Lower lobe of right lung (tissue), 2 donors: ENCODE measurements at places on chromosomes 13 and 19. TPM values are rescaled to one million over a fixed set of nuclear protein-coding genes. Genes with fewer than 3 reads are reported as not detected.
A peak's percentile ranks its signal among the peaks of the same experiment; 100 is the strongest.

- H3K4me3 ChIP-seq: no peak overlapping the region
- H3K36me3 ChIP-seq: no peaks in the 10 kb centered on the region
- no peak overlapping the region for H3K27ac ChIP-seq
- no peaks in the 10 kb centered on the region for H3K4me1 ChIP-seq
Observed at GRCh38 chr13:85698256-85698655, 101.0 kb downstream of the SLITRK6 start.

DNA sequence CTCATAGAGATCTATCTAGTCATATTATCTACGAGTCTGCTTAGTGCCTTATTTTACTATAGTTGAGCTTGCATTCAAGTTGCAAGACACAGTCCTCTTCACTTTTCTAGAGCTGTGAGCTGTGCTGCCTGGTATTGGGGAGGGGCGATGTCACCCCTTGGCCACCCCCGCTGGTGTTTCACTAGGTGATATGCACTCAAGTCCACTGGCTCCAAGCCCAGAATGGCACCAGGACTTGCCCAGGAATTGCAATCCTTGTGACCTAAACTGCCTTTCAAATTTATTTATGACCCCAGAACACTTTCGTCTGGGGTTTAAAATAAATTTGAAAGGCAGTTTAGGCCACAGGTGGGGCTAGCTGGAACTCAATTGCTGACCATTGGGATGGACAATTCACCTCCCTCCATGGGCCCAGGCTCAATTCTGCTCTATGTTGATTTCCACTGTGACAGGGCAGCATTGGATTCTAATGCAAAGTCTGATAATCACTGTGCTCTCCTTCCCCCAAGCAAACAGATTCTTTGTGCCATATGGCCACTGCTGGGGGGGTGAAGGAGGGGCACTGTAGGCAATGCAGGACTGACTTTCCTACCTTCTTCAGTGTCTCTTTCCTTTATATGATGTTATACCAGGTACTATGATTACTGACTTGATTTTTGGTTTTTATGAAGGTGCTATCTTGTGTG lies 1244.2 kb upstream of the MIR17HG start:
- peak; percentile 21 for DNase-seq
- H3K36me3 ChIP-seq: no peaks in the 10 kb centered on the region
- no peaks in the 10 kb centered on the region for H3K27me3 ChIP-seq
- H3K4me3 ChIP-seq: no peak overlapping the region

- no peaks in the 10 kb centered on the region for H3K36me3 ChIP-seq
- no peak for DNase-seq
- peaks cover 6% of the 10 kb centered on the region for H3K4me1 ChIP-seq
- H3K27me3 ChIP-seq: peaks cover 10% of the 10 kb centered on the region
- H3K4me3 ChIP-seq: no peak overlapping the region
Observed at GRCh38 chr19:44570984-44571684, 41.7 kb upstream of the CEACAM20 start.

DNA sequence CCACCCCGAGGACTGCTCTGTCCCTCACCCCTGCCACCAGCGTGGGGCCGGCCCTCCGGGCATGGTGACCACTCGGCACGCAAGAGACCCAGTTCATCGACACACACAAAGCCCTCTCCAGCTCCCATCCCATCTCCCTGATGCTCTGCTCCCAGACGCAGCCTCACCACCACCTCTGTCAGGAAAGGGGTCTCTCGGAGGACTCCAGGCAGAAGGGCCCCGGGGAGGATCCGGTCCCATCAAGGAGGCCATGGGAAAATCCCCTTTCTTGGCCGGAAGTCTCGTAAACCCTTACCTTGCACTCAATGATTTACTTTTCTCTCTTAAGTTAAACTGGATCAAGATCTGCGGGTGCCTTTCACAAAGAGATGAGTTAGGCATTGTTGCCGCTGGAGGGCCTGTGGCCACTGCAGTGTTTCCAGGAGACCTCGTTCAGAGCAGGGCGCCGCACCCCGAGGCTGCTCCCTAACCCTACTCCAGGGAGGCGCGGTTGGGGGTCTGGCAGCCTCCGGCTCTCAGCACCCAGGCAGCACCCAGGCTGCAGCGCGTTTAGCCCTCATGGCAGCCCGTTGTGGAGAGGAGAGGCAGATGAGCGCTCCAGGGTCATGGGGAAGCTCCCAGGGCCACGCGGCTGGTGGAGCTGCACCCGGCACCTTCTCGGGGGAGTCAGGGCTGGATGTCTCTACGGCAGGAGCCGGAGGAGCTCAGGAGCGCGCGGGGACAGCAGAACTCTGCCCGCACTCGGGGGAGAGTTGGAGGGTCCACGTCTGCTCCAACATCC lies 31.0 kb downstream of the C2CD4C start:
- no peak for DNase-seq
- no peak overlapping the region for H3K4me3 ChIP-seq
- no peak overlapping the region for H3K27ac ChIP-seq
- H3K36me3 ChIP-seq: no peaks in the 10 kb centered on the region
- H3K4me1 ChIP-seq: no peaks in the 10 kb centered on the region

Gene KASH5
- total RNA-seq: 3.1 TPM
